ENCODE measurements at places on chromosomes 16 and 17.

- DNase-seq = no peak
Measured at GRCh38 chr17:36616061-36617029, 15.0 kb downstream of the MRM1 start.

DNA sequence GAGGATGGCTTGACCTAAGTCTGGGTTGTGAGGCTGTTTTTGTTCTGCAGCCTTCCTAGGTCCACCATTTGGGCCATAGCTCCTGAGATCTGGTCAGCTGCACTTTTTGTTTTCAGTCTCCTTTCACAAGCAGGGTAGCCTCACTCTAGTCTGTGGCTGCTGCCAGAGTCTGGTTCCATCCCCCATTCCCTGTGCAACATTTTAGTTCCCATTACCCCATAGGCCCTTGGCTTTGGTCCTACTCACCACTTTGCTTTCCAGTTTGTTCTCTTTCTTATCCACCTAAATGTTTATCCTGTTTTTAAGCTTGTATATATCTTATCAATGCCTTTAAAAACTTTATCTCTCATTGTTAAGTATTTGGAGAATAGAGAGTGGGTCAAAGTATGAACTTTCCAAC lies 6.5 kb upstream of the XYLT2 start:
- DNase-seq = no peak

- DNase-seq = no peak
Measured at GRCh38 chr17:7263801-7264078, 1.5 kb upstream of the CLDN7 start.

DNA sequence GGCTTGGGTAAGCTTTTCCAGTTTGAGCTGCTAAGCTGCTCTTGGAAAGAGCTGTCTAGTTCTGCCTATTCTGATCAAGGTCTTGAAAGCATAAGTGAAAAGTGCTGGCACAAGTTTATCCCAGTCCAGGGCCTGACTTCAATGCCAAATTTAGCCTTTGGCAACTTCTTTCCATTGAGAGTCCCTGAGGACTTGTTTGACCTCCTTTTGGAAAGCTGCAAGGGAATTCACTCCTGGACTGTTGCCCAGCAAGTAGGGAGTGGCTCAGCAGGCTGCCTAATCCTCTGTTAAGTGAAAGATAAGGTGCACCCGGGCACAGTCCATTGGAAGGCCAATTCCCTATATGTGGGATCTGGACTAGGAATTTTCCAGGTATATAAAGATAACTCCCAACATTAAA lies 16.0 kb upstream of the TANC2 start:
- no peak for DNase-seq

GRCh38 chr16:48212033-48212432 lies 32.1 kb upstream of the LONP2 start:
- no peak for DNase-seq

GRCh38 chr16:69378036-69378435 lies 7.8 kb downstream of the TERF2 start:
- no peak for DNase-seq

GRCh38 chr17:50076221-50076590 lies 18.9 kb upstream of the PDK2 start:
- DNase-seq = no peak

GRCh38 chr17:40873801-40874200 lies 6.8 kb upstream of the KRT12 start:
- no peak for DNase-seq

- no peak for DNase-seq
Measured at GRCh38 chr16:12182212-12182611, 205.7 kb downstream of the SNX29 start.

- DNase-seq = no peak
Measured at GRCh38 chr17:64778240-64779097, 116.4 kb upstream of the SMURF2 start.

- DNase-seq = no peak
Measured at GRCh38 chr16:52141871-52142270, 405.1 kb downstream of the TOX3 start.

DNA sequence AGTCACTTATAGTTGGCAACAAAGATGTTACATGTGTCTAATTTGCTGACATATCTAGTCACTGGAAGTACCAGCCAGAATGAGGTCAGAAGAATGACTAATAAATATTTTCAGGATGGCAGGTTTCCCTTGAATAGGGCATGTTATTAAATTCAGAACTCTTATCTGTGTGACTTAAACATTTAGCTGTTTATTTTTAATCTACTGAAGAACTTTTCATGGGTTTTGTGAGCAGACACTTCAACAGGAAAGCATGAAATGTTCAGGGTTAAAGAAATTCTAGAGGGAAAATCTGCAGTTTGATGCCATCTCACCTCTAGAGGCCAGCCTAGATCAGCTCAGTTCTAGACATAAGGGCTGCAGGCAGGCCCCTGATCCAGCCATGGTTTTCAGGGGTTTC lies 13.2 kb downstream of the JPT2 start:
- DNase-seq = no peak

DNA sequence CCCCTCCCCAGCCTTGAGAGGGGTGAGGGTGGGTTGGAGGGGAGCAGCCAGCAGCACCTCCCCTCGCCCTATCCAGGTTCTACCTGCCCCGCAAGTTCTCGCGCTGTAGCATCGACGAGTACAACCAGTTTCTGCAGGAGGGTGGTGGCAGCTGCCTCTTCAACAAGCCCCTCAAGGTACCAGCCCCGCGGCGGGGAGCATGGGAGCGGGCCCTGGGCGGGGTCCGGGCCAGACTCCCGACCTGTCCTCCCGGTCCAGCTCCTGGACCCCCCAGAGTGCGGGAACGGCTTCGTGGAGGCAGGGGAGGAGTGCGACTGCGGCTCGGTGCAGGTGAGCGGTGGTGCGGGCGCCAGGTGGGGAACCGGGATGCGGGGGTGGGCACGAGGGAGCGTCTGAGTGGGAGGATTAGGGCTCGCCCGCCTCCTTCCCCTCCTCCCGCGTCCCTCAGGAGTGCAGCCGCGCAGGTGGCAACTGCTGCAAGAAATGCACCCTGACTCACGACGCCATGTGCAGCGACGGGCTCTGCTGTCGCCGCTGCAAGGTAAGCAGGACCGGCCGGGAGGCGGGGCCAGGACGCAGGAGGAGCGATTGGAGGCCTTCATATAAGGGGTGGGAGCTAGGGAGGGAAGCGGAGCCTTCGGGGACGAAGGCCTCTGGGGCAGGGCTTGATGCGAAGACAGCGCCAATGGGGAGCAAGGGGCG lies 16.5 kb downstream of the ADAM11 start:
- DNase-seq = peak; percentile 90

DNA sequence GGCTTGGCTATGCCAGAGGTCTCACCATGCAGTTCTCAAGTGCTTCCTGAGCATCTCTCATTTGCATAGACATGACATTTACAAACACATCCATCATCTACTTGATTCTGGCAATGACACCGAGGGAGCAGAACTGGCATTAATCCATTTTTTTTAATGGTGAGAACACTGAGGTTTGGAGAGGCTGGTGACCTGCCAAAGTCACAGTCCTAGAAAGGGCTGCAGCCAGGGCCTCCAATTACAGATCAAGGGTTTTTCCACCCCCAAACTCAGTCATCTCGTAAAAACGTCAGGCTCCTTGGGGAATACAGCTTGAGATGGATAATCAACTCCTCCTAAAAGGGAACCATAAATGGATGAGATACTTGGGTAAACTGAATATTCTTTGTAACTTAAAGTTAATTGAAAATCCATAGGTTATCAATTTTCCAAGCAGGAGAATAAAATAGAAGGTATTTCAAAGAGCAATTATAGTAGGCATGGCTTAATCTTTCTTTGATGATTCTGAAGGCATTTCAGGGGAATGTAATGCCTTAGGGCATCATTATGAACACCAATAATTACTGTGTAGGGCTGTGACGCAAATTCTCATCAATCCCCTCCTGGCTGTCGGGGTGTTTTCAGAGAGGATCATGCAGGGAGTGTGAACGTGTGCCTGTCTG lies 9.4 kb upstream of the MEOX1 start:
- DNase-seq = no peak

- DNase-seq = no peak
Measured at GRCh38 chr17:78954684-78955083, 25.0 kb downstream of the LGALS3BP start.

GRCh38 chr17:37081287-37081686 lies 132.5 kb downstream of the AATF start:
- no peak for DNase-seq

GRCh38 chr17:68600067-68600930 lies 868 bp downstream of the FAM20A start:
- peak; percentile 29 for DNase-seq

- no peak for DNase-seq
Measured at GRCh38 chr17:11780621-11781020, 182.4 kb downstream of the DNAH9 start.

GRCh38 chr17:81002013-81002384 lies 10.4 kb downstream of the CHMP6 start:
- DNase-seq = no peak

DNA sequence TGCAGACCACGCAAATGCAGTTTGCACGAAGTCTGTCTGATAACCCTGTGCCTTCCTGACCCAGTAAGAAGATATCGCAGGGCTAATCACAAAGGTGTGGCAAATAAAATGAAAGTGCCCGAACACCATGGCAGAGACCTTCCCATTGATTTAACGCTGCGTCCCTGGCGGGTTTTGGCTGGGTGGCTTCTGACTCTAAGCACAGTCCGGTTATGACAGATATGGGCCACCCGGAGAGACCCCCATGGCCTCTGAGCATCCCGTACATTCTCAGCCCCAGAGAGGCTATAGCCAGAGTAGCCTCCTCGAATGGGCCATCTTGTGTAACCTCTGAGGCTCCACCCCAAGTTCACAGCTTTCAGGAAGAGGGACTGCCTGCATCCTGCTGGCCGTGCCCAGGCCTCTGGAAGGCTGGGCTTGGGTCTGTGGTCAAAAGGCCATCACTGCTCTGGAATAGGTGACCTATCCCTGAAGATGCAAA lies 5.5 kb downstream of the FOXC2 start:
- no peak for DNase-seq

DNA sequence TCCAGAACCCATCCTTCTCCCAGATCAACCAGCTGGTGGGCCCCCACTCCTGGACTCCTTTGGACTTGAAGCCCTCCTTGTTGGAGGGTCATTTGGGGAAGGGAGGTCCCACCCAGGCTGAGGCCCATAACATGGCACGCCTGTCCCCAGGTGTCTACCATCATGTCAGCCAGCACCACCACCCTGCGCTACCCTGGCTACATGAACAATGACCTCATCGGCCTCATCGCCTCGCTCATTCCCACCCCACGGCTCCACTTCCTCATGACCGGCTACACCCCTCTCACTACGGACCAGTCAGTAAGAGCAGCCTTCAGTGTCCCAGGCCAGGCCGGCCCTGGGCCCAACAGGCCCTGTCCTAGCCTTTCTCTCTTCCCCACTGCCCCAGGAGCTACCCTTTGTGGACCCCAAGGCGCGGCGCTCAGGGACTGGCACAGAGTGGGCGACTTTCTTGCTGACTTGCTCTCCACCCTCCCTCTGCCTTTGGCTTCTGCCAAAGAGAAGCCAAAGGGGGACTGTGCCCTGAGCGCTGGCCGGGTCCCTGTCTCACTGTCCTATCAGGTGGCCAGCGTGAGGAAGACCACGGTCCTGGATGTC lies 4.3 kb downstream of the TUBG1 start:
- DNase-seq = no peak

DNA sequence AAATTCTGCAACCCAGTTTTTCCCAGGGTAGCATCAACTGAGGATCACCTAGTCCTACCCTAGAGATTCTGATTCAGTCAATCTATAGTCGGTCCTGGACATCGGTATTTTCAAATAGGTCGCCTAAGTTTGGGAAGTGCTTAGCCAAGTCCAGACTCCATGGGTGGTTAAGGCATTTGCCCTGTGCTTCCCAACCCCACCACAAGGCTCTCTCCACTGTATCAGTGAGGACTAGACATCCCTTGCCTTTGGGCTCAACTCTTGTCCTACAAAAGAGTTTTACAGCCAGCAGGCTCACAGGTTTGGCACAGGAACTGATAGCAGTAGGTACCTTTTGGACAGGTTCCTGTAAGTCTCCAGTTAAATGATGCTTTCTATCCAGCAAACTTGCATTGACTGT lies 13.8 kb downstream of the HYDIN start:
- DNase-seq = no peak

GRCh38 chr17:38657824-38658740 lies 16.7 kb downstream of the EPOP start:
- DNase-seq = no peak

GRCh38 chr16:75035410-75035968 lies 36.7 kb downstream of the ZNRF1 start:
- DNase-seq = no peak

DNA sequence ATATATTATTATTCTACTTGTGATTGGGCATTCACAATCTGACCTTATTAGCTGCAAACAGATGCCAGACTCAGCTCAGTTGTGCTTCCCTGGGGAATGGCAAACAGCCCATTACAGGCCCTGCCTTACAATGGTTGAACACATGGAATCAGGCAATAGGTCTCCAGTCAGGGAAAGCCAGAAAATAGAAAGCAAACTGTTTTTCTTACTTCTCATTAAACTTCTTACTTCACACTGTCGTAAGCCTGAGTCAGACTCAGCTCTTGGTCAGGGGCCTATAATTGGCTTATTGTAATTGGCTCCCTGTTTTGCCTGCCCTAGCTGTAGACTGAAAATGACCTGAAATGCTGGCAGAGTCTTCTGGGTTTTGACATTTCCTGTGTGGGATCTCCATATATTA lies 77.0 kb upstream of the CA10 start:
- DNase-seq = no peak

DNA sequence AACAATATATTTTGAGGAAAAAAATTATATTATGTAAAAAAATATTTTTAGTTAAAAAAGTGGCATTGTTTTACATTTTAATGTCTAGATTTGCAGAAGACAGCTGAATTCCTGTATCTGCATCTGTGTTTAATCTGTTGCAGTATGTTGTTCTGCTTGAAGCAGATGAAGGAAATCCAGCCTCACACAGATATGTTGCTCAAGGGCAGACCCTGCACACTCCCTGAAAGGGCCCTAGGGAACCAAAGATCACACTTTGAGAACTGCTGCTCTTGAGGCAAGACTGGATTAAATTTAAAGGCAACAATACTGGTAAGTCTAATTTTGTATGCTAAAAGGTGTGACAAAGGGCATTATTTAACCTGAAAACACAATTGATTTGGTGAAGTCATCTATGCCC lies 16.4 kb upstream of the SLC6A4 start:
- no peak for DNase-seq

GRCh38 chr16:49993579-49993978 lies 31.4 kb upstream of the CNEP1R1 start:
- DNase-seq = no peak

- DNase-seq = no peak
Measured at GRCh38 chr16:85696781-85697180, 8.0 kb upstream of the GINS2 start.

All from bone marrow (tissue), 2 donors.